ENCODE measurements at places on chromosomes 7 and 10.

GRCh38 chr7:42739638-42740037 is 172.2 kb downstream of the C7orf25 start:
- DNase-seq: no peak

DNA sequence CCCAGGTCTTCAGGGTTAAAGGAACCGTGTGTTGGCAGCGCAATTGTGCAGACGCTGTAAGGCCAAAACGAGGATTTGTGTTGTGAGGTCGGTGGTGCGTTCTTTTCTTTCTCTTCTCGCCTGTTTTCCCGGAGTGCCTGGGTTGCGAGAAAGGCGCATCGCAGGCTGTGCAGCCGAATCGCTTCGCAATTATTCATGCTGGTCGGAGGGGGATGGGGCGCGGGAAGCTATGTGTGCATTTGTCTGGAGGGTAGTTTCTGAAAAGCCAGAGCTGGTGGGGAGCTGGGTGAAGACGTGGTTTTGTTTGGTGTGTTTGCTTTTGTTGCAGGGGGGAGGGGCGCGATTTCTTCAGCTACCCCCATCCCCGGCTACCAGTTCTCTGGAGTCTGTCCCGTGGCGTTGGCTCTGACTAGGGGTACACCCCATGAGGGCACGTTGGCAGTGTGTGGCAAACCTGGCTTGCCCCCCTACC is 2.1 kb downstream of the MXI1 start:
- DNase-seq: peak; percentile 28

GRCh38 chr7:25244254-25245033 is 16.2 kb upstream of the NPVF start:
- no peak for DNase-seq

- no peak for DNase-seq
Measured at GRCh38 chr10:86523348-86523747, 1.8 kb upstream of the WAPL start.

DNA sequence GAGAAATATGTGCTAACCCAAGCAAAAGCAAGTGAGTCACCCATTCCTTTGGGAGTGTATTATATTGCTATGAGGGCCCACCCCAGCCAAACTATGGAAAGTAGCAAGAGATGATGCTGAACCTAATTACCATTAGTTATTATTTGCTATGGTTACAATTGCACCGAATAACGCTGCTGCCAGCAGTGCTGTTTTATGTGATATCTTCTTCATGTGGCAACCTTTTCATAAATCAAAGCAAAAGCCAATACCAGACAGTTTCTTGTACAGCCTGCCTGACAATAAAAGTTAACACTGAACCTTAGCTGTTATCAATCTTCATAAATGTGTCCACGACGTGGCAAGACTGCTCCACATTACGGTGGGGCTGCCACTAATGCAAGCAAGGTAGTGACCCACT is 241.7 kb upstream of the PLXNA4 start:
- no peak for DNase-seq

GRCh38 chr10:67602268-67602950 is 93.6 kb downstream of the CTNNA3 start:
- no peak for DNase-seq

DNA sequence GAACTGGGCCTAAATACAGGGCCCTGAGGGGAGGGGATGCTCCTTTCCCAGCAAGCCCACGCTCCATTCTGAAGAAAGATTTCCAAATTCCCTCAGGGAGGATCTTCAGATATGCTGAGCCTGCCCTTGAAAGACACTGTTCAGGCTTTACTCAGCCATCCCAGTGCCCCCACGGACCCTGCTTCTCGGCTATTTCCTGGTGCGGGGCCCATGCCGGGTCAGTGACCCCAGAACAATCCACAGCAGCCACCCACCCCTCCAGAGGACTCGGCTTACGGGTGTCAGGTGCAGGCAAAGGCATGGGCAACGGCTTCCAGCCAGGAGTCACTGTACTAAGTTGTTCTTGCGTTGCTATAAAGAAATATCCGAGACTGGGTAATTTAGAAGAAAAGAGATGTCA is 137.1 kb downstream of the OAT start:
- no peak for DNase-seq

DNA sequence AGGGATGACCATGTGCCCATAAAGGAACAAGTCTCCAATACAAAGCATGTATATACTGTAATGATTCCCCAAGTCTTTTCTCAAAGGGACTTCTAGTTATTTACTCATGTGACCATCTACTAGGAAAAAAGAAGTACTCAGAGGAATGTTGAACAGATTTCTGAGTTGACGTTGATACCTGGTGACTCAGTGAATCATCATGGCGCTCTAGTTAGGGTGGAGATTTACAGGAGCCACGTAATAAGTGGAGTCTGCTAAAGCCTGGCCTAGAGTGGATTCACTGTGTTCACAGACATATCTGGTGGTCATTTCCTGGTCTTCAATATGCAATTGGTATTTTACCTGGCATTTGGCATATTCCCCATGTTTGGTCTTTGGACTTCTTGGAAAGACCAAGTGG is 302.2 kb upstream of the CACNA2D1 start:
- no peak for DNase-seq

DNA sequence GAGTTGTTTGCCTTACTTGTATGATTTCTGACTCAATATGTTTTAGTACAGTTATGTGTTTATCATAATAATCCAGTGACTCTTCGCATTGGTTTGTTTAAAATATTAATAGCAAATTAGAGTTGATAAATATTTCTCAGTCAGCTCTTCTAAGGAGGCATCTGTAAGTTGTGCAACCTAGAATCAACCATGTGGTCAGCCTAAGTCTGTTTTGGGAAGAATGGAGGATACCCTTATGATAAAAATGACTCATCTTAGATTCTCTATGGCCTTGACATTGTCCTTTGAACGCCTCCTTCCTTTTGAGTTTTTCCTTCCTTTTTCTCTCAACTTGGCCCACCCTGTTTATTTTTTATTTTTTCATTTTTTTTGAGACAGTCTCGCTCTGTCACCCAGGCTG is 18.8 kb downstream of the DNAJC9 start:
- DNase-seq: no peak

DNA sequence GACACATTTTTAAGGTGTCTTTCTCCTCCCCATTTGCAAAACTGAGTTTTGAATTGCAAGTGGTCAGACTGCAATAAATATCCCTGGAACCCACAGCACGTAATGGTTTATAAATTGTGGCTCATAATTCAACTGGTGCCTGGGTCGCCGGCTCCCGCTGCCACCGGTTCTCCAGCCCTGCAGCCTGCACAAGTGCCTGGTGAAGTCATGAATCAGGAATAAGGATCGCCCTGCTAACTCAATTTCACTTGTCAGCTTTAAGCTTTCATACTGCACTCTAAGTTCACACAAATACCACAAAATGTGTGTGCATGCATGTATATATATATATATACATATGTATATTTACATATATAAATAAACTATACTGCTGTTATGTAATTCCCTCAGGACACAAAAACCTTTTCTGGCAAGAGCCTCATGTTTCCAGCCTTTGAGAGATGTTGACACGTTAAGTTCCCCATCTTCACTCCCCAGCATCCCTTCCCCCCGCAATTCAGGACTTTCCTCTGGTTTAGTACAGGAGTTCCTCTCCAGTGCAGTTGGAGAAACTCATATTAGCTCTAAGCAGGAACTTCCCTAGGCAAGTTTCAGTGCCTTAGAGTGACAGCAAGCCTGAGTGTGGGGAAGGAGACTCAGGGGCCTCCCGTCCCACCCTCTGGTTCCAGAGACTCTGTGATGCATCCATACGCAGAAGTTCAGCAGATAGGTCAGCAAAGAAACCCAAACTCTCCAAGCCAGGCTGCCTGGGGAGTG is 129.2 kb upstream of the UNC5B start:
- no peak for DNase-seq

DNA sequence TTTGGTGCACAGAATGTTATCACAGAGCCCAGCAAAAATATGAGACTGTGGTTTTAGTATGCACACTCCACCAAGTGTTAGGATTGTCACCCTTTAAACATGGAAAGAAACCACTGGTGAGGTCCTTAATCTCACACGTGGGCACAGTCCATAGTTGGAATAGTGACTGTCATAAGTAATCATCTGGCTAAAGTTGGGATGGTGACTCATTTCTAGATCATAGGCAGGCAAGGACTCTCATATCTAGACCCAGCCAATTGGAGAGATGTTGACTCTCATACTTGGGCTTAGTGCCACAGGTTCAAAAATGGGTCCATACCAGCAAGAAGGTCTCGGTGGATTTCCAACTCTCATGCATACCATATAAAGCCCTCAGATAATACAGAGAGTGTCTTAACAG is 39.6 kb upstream of the ZNF680 start:
- DNase-seq: no peak

- DNase-seq: no peak
Measured at GRCh38 chr7:113998934-113999333, 80.1 kb upstream of the PPP1R3A start.

- no peak for DNase-seq
Measured at GRCh38 chr10:121926671-121927317, 1.0 kb downstream of the ATE1 start.

GRCh38 chr7:36925207-36925606 is 200.9 kb upstream of the AOAH start:
- no peak for DNase-seq

GRCh38 chr10:44309361-44309760 is 75.5 kb downstream of the CXCL12 start:
- no peak for DNase-seq

GRCh38 chr7:156969972-156970420 is 20.5 kb downstream of the NOM1 start:
- no peak for DNase-seq

DNA sequence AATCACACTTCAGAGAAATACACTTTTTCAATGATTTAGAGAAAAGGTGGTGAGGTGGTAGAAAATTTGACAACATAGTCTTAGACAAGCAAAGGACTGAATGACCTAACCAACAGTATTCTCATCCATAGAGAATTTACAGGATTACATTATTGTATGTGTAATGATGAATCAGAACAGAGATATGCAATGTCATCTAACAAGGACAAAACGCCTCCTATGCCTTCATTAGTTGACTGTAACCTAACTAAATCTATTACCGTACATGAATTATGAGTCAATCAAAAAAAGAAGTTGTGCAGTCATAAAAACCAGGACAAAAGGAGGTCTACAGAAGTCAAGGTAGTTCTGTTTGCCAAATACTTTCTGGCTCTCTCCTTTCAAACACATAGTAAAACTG is 66.5 kb downstream of the RAB11FIP2 start:
- no peak for DNase-seq

DNA sequence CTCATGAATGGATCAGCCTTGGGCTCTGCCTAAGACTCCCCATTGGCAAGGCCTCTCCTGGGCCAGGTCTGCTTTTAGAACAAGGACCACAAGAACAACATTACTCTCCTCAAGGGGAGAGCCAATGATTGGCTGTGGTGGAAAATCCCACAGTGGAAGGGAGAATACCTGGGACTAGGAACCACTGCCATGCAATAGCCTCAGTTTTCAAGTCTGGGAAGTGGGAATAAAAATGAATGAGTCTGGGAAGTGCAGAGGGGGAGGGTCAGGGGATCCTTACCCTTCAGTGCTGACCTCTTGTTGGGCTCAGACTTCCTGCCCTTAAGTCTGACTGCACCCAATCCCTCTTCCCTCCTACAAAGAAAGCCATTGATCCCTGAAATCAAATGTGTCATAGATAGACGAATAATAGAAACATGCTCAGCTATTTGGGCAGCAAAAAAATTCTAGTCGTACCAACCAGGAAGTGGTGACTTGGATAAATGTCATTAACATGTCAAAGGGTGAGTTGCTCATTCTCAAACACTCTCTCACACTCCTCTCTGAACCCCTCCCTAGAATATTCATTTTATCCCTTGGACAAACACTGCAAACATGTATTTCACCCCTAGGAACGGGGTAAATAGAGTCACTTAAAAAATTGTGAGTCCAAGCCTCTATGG is 123.6 kb downstream of the SH3PXD2A start:
- no peak for DNase-seq

DNA sequence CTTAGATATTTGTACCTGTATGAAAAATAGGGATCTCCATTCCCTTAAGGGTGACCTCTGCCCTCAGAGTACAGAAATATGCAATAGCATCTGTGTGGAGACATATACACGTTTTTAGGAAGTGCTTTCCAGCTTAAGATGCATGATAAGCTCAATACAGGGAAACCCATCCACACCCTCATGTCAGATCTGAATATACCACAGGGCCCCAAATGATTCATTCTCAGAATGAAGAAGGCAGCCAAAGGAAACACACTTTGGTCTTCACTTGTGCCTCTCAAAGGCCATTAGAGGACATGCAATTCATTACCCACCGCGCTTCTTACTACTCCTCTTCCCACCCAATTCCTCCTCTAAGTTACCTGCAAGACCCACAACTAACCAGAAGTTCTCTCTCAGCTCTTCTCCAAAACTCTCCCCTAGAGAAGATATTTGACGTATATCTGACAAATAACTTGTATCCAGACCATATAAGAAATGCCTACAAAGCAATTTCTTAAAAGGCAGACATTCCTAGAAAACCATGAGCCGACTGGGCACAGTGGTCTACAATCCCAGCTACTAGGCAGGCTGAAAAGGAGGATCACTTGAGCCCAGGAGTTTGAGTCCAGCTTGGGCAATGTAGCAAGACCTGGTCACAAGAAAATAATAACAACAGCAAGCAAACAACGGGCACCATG is 103.0 kb downstream of the OAT start:
- no peak for DNase-seq

- no peak for DNase-seq
Measured at GRCh38 chr10:6044751-6045313, 17.3 kb downstream of the IL2RA start.

DNA sequence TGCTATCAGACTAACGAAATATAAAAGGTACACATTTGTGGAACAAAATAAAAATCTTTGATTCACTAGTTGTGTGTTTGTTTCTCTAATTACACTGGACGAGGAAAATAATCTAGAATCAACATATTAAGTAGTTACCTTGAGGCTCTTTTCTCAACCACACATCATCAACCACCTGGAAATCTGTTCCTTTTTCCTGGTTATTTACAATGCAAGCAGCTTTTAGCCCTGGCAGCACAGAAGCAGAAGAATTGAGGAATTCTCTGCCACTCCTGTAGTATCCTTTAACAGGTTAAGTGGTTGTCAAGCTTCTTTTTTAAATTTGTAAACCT is 23.7 kb downstream of the NUP42 start:
- DNase-seq: no peak

GRCh38 chr7:101066833-101067177 is 18.5 kb upstream of the TRIM56 start:
- no peak for DNase-seq

GRCh38 chr10:615583-616152 is 73.8 kb downstream of the DIP2C start:
- DNase-seq: no peak

- DNase-seq: no peak
Measured at GRCh38 chr10:123103944-123104343, 31.8 kb upstream of the HMX3 start.

- no peak for DNase-seq
Measured at GRCh38 chr7:18768256-18768655, 272.7 kb downstream of the HDAC9 start.

All from stimulated activated CD8-positive, alpha-beta memory T cell treated with anti-CD3 and anti-CD28 coated beads, Interleukin-2, amount 100 ng/mL, for 48 hours (primary cell).